ENCODE measurements at places on chromosomes 11 and 22. TPM values are rescaled to one million over a fixed set of nuclear protein-coding genes. Genes with fewer than 3 reads are reported as not detected.

DNA sequence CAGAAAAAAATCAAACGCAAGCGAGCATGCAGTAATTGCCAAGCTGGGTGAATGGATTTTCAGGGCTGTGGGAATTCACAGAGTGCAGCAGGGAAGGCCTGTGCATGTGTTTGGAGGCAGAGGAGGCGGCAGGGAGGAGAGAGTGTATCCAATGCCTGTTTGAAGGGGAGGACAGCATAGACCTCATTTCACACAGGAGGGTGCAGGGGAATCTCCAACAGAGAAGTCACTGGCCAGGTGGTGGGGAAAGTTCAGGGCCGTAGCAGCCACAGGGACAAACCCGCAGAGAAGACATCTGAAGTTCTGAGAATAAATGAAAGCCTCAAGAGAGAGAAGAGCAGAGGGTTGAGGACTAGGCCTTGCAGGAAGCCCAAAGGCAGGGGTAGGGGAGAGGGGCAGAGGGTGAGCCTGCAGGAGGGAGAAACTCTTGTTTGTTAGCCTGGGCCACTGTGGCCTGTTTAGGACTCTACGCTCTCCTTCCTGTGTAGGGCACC lies 19.2 kb upstream of the KDM2A start:
- no peak for DNase-seq

GRCh38 chr11:94398101-94398500 lies 3.1 kb downstream of the GPR83 start:
- no peak for DNase-seq

DNA sequence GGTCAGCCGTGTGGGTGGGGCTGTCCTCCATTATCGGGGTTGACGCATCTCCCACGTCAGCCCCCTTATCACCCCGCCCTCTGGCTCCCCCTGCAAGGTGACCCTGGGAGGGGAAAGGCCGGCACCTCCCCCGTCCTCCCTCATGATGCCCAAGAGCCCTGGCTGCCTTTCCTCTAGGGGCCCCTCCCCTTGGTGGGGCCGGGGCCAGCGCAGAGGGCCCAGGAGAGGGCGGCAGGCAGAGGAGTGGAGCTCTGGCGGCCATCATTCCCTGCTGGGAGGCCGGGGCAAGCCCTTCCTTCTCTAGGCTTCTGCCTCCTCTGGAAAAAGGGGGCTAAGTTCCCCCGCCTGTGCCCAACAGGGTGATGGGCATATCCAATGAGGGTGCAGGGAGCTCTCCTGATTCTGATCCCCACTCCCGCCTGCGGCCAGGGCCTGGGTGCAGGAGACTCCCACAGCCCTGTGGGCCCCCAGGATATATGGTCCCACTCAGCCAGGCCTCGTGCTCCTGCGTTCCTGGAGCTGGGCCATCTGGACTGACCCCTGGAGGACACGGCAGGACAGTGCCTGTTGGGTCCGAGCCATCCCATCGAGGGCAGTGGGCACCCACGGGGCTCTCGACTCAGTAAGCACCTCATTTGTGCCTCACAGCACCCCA lies 12.3 kb downstream of the MYRF start:
- DNase-seq, result peak; percentile 91

NOX4 gene
- not detected for total RNA-seq

MYO18B gene
- 7.0 TPM for total RNA-seq
